ENCODE measurements at places on chromosomes 5 and 9. TPM values are rescaled to one million over a fixed set of nuclear protein-coding genes. Genes with fewer than 3 reads are reported as not detected.

DNA sequence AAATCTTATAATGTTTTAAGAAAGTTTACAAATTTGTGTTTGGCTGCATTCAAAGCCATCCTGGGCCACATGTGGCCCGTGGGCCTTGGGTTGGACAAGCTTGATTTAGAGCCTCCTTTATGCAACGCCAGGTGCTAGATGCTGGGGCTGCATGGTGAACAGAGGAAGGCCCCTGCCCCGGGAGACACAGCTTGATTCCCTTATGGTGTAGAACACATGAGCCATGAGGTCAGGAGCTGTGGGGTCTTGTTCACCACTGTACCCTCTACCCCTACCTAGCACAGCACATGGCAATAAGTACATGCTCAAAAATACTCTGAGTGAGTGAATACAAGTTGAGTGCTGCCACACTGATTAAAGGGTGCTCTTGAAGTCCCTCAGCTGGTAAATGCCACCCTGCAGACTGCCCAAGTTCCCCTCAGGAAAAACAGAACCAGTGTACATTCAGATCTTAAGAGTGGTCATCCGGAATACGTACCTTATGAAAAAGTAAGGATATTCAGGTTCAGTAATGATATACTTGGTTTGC lies 71.9 kb downstream of the ARRDC3 start:
- H3K27ac ChIP-seq, result peak overlapping the region; percentile 90
- H3K36me3 ChIP-seq, result peaks cover 15% of the 10 kb centered on the region
- no peaks in the 10 kb centered on the region for H3K27me3 ChIP-seq

SPZ1 gene
- not detected for total RNA-seq

DNA sequence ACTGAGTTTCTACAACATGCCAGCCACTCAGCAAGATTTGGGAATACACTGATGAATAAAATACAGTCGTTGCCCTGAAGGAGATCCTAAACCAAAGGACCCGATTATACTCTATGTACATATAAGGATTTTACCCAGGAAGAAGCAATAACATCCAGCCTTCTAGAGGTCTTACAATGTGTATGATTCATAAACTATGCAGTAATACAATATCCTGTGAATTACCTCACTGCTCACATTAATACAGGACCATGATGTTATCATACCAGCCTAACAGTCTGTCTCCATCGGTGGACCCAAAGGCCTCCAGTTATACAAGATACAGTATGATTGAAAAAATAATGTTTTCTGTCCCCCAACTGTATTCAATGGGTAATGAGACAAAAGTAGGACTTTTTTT lies 310.5 kb upstream of the TRPM3 start:
- H3K27ac ChIP-seq, result no peak overlapping the region
- H3K4me3 ChIP-seq, result no peak overlapping the region
- no peaks in the 10 kb centered on the region for H3K36me3 ChIP-seq
- no peak for DNase-seq
- no peaks in the 10 kb centered on the region for H3K4me1 ChIP-seq

DNA sequence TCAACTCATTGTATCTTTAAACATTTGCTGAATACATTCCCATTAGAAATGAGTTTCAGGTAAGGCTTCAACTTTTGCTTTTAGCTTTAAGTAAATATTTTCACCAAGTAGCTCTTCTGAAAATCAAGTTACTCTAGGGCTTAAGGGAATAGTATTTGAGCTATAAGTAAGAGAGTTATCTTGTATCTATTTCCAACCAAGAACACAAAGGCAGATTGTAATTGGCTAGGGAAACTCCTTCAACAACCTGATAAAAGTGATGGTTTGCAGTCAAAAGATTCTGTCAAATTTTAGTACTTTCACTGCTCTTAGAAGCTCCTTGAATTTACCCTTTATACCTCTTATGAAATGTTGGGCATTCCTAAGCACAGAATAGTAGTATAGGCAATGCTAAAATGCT lies 13.0 kb downstream of the ELL2 start:
- peaks cover 25% of the 10 kb centered on the region for H3K4me1 ChIP-seq
- no peak for DNase-seq
- no peak overlapping the region for H3K4me3 ChIP-seq
- no peak overlapping the region for H3K27ac ChIP-seq
- no peaks in the 10 kb centered on the region for H3K27me3 ChIP-seq

IFNK gene
- total RNA-seq, result not detected

PCDHB11 gene
- not detected for total RNA-seq

CTXN3 gene
- total RNA-seq, result not detected

DNA sequence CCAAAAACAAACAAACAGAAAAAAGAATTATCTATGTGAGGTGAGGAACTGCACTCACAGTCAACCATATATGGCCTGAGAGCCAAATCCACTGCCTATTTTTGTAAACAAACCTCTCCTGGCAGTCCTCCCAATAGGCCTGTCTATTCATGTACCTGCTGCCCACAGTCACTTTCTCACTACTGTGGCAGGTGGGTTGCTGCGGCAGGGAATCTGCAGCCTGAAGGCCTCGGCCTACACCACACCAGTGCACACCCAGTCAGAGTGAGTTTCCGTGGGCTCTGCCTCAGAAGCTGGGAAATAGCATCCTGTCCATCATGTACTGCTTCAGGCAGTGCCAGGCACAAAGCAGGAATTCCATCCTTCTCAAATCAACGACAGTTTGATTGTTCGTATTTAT lies 82.3 kb downstream of the SPTLC1 start:
- H3K4me1 ChIP-seq, result no peaks in the 10 kb centered on the region
- H3K4me3 ChIP-seq, result no peak overlapping the region
- no peak overlapping the region for H3K27ac ChIP-seq
- peaks cover 23% of the 10 kb centered on the region for H3K36me3 ChIP-seq
- H3K27me3 ChIP-seq, result no peaks in the 10 kb centered on the region
- no peak for DNase-seq
